GM12891 (cell line): ENCODE measurements at places on chromosomes 13 and 19.

- no peak for DNase-seq
Observed at GRCh38 chr13:37225414-37226070, 120.1 kb upstream of the CSNK1A1L start.

- no peak for DNase-seq
Observed at GRCh38 chr19:46429999-46430398, 1.3 kb upstream of the PNMA8C start.

GRCh38 chr13:101942038-101942437 lies 459.8 kb downstream of the FGF14 start:
- no peak for DNase-seq

DNA sequence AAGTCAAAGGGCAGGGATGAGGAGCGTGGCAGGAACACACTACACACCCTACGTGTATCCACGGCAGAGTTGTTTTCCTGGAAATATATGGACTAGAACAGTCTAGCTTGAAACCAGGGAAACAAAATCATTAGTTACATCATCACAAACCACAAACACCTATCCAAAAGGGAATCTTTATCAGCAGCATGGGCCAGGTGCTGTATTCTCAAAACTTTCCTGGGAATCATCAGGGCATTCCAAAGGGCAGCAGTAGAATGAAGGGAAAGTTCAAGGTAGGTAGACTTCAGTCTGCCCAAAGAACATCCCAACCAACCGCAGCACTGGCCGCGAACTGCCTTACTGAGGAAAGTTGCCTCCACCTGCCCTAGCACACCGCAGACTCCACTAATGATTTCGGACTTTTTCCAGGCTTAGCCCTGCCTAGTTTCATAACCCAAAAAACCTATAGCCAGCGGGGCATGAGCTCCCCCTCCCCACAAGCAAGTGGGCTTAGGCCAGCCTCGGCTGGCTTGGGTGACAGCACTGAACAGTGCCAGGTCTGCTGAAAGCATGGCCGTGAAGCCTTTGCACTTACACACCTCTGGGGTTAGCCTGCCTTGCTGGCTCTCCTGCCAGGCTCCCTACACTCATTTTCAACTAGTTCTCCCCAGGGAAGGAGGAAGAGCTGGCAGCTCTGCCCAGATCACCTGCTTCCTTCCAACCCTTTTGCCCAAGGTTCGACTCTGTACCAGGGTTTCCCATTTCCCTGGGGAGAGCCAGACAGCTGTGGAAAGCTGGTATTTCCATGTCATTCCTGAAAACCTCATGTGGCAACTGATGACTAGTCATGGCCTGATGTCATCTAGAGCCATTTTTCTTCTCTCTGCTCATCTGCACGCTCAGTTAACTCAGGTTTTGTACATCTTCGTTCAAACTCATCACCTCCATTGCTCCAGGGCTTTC lies 77.3 kb upstream of the UBAC2 start:
- no peak for DNase-seq

GRCh38 chr13:107680115-107680514 lies 535.2 kb downstream of the LIG4 start:
- DNase-seq, result no peak

DNA sequence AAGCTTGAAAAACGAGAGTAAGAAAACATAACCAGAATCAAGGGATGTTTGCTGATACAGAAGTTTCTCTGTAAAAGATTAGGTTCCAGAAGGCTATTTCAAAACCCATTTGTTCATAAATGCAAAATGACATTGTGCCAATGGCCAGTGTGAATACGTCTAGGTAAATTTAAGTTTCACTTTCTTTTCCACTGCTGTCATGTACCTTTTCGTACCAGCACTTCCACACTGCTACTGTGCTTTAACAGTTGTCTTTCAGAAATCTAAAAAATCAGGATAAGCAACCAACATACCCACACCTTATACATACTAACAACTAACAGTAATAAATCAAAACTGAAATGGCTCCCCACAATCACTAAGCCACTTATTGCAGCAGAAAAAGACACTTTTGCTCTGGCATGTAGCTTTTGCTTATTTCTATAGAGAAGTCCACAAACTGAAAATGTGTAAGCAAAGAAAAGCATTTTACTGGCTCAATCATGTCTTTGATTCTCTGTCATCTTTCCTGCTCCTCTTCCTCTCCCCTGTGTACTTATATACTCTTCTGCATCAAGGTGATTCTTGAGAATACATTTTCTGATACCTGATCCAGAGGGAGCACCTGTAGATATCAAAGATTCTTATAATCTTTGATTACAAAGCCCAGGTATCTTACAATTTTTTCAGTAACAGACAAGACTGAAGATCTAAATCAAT lies 34.3 kb downstream of the ELF1 start:
- no peak for DNase-seq

DNA sequence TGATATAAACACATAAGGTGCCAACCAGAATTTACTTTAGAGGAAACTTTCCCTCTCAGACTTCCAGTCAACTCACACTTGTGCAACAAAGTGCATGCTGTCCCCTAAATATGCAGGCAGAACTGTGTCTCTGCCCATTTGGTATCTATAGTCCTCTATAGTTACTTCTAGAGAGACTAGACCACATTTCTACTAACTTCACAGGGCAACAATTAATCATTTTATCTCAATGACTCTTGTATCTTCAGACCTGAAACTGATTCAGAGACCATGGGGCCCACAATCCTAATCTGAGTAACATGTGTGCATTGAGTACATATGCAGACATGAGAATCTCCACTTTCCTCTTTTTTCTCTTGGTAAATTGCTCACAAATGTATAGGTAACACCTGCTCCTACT lies 158.1 kb downstream of the ZNF486 start:
- no peak for DNase-seq

DNA sequence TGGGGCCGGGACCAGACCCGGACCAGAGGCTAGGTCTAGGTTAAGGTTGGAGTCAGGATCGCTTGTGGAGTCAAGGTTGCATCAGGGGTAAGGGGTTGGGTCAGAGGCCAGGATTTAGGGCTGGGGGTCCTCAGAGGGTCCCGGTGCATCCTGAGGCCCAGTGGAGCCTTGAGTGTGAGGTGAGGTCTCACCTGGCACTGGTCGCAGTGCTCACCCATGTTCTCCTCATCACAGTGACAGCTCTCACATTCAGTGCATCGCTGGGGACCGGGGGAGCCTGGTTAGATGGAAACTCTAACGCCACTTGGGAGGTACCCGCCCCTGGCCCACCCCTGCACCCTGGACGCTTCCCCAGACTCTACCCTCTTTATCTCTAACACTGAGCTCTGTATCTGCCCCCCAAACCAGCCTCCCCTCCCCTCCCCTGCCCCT lies 3.1 kb downstream of the HRC start:
- no peak for DNase-seq

GRCh38 chr13:35524171-35524570 lies 47.7 kb upstream of the MAB21L1 start:
- no peak for DNase-seq

- no peak for DNase-seq
Observed at GRCh38 chr13:98450026-98450425, 126.9 kb downstream of the STK24 start.

- no peak for DNase-seq
Observed at GRCh38 chr19:13817615-13818371, 22.6 kb downstream of the ZSWIM4 start.

- no peak for DNase-seq
Observed at GRCh38 chr13:104592545-104593250, 1526.5 kb upstream of the SLC10A2 start.

DNA sequence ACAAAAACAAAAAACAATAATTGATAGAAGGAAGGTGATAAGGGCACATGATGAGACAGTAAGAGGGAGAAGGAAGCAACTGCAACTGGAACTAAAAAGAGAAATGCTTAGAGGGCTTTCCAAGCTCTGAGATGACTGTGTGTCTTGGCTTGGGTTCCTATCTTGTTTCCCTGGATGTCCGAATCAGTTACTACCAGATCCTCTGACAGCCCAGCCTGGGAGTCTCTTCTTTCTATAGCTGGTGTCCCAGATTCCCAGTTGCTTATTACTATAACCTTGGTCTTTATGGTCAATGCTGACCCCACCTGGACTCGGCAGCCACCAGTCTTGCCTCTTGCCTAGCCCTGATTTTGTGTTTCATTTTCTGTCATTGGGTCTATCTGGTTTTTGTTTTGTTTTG lies 116.4 kb downstream of the RFC3 start:
- no peak for DNase-seq

DNA sequence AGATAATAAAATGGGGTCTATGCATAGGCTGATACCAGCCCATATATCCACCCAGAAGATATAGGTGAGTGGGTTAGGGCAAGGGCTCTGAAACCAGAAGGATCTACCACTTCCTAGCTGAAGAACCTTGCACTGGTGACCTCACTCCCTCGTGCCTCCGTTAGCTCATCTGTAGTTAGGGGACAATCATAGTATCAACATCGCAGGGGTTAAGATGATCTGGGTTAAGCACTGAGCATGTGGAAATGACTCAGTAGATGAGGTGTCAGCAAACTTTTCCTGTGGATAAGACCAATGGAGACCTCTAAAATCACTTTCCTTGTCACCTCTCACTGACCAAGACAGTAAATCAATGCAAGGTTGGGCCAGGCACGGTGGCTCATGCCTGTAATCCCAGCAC lies 30.5 kb downstream of the TNFSF14 start:
- DNase-seq, result no peak

DNA sequence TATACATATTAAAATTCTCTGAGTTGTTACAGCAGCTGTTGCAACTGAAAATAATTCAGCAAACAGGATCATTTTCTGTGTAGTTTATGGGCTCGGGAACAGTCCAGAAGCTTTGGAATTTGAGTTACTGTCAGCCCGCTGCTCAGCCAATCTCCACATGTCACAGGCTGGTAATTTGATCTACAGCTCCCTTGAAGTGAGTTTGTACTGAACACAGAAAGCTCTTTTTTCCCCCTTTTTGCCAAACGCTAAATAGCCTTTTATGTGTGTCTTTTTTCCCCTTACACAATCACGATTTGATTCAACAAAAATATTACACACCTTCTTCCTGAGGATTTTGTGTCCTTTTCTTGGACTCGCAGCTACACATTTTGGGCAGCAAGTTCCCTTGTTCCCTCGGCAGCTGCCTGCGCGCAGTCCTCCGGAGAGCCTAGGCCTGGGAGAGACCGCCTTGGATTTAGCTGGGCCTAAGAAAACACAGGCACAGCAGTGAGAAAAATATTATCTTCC lies 371.4 kb downstream of the KCNRG start:
- DNase-seq, result no peak

DNA sequence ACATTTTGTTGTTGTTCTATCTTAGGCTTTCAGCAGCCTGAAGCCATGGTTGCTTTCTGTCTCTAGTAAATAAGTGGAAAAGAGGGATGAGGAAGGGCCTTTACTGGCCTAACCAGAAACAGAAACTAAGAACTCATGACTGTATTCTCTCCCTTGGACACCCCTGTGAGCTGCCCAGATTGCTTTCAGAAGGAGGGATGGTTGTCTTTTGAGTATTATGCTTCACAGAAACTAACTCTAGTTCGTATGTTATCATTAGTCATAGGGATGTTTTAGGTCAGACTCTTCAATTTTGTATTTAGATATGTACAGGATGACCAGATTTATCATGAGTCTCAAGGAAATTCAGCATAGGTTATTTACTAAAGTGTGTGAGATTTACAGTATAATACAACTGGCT lies 17.5 kb downstream of the BORA start:
- no peak for DNase-seq

GRCh38 chr13:51323824-51324511 lies 15.5 kb upstream of the SERPINE3 start:
- no peak for DNase-seq

DNA sequence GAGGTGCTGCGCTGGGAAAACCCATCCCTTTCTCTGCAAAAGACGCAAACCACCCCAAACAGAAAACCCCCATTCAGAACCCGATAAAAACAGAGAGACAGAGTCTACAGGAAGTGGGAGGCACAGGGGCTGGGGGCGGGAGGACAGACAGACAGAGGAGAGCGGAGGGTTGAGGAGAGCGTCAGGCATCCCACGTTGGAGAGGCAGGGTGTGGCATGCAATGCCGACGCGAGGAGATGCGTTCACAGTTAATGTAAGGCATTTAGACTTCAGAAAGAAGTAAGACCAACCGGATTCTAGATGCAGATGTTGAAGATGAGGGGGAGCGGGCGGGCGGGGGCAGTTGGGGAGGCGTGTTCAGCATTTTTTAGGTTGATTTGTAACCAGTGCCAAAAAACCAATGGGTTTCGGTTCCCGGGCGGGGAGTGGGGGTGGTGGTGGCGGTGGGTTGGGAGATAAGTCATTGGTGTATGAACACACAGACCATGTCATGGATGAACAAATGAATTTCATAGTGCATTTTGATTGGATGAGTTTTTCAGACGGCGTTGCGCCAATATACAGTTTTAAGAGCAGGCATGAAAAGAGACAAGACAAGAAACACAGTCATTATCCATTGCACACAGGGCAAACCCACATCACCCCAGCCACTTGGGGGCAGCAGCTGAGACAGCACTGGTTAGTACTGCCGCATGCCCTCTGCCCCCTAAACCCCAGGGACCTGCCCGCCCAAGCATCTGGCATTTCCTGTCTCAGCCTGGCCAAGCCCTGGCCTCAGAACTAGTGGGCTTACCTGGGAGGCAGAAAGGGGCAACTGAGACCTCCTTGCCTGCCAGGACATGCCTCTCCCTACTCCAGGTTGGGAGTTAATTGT lies 91.3 kb downstream of the IER2 start:
- DNase-seq, result no peak

- DNase-seq, result no peak
Observed at GRCh38 chr13:80527400-80527799, 186.5 kb upstream of the SPRY2 start.
